Renal pelvis (tissue), 12 donors: ENCODE measurements at places on chromosomes 11 and 22. TPM values are rescaled to one million over a fixed set of nuclear protein-coding genes. Genes with fewer than 3 reads are reported as not detected.

Gene ZNF280B
- polyA plus RNA-seq = 3.6 TPM

DNA sequence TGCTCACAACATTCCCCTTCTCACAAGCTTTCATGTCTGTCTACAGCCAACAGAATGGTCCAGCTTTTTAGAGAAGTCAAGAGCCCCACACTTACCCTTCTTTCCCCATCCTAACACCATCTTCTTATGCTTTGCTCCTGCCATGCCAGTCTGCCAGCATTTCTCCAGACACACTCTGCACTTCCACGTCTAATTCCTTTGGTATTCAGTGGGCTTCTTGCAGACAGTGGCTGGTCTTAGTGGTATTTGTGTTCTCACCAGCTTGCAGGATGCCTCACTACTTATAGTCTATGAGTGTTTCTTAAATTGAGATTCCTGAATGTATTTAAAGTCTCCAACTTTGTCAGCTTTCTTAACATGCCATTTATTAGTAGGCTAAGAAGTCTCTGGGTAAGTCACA is 154.4 kb downstream of the BBOX1 start:
- no peak for DNase-seq

DNA sequence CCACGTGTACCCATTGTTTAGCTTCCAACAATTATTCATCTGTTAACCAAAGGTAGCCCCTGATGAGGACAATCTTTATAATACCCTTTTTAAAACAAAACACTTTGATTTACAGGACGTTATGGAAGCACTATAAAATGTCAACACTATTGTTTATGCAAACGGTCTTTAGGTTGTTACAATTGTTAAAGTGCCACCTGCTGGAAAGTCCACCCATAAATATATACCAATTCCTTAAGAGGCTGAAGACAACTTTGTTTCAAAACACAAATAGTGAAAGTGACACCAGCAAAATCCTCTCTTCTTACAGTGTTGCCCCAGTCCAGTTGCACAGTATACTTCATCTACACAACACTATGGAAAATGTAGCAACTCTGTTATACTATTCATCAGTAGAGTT is 68.9 kb upstream of the SLN start:
- no peak for DNase-seq

Gene MUC6
- 26.2 TPM for polyA plus RNA-seq
